ENCODE measurements at places on chromosomes 11 and 22. TPM values are rescaled to one million over a fixed set of nuclear protein-coding genes. Genes with fewer than 3 reads are reported as not detected.

RAB39A gene
- total RNA-seq = not detected

DNA sequence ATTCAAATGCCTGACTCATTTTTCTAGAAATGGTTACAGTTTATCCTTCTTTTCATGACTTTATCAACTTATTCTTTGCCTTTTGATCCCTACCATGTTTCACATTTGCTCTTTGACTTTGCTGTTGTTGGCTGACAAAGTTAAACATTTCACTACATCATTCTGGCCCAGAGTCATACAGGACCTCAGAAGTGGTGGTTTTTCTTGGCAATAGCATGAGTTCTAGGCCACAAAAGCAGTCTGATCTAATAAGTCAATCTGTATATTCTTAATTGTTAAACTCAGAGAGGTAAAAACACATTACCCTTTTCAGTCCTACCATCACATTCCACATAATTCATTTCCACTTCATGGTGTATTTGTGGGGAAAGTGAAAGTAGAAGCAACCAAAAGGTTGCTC is 763.2 kb upstream of the TENM4 start:
- no peak for DNase-seq

DNA sequence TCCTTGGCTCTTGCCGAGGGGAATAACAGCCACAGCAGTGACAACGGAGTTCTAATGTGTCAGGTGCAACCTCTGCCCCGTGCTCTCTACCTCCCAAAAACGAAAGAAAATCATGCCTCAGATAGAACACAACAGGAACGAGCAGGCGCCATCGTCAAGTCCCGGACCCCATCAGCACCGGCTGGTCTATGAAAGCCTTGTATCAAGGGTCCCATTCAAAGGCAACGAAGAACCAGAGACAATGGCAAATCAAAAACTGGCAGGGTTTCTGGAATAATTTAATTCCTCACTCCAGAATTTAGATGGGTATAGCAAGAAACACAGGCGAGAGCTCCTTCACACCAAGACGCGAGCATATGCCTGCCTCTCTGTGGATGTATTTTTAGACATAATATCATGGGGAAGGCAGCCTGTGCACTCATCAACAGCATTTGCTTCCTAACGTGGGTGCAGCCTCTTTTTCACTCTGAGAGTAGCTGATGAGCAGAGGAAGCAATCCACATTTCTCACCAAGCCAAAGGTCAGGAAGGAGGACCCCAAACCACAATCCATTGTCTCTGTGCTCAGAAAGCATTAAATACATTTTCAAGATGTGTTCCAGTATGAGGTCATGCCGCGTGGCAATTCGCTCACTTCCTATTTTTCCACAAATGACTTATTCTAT is 193.4 kb upstream of the BLID start:
- no peak for DNase-seq

BTG4 gene
- 0.17 TPM for total RNA-seq

PKNOX2 gene
- total RNA-seq = not detected

RTN4RL2 gene
- total RNA-seq = 0.45 TPM

GRCh38 chr22:41943661-41944209 is 3.2 kb downstream of the CENPM start:
- no peak for DNase-seq

- DNase-seq = no peak
Observed at GRCh38 chr11:100675115-100675650, 11.9 kb upstream of the ARHGAP42 start.

OR2D2 gene
- not detected for total RNA-seq

DNA sequence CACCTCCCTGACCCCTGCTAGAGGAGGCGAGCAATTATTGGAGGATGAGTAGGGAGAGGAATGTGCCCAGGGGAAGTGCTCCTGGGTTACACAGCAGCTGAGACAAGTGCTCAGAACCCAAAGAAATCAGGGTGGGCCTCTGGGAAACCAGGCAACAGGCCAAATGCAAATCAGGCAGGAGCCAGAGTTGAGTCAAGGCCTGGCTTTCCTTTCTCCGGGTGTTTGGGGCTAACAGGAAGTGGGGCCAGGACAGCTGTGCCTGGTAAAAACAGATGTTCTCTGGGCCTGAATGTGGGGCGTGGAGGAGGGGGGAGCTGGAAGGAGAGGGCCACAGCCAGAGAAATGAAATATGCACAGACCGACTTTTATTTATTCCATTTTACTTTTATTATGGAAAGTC is 22.0 kb downstream of the MFNG start:
- no peak for DNase-seq

- DNase-seq = no peak
Observed at GRCh38 chr22:46791201-46791731, 28.8 kb downstream of the TBC1D22A start.

CPT1B gene
- 9.6 TPM for total RNA-seq

GRCh38 chr22:40511604-40512003 is 124.9 kb downstream of the MRTFA start:
- DNase-seq = no peak

SYT7 gene
- 0.47 TPM for total RNA-seq

UBQLNL gene
- total RNA-seq = not detected

Data from NCI-H460 (cell line).